HCT116 (cell line): ENCODE measurements at places on chromosomes 2 and 18. TPM values are rescaled to one million over a fixed set of nuclear protein-coding genes. Genes with fewer than 3 reads are reported as not detected.

Gene RIF1
- total RNA-seq: 48.0 TPM

- DNase-seq: no peak
Observed at GRCh38 chr2:211128287-211128686, 571.9 kb downstream of the CPS1 start.

- DNase-seq: no peak
Observed at GRCh38 chr18:43914018-43914417, 636.7 kb upstream of the SYT4 start.

DNA sequence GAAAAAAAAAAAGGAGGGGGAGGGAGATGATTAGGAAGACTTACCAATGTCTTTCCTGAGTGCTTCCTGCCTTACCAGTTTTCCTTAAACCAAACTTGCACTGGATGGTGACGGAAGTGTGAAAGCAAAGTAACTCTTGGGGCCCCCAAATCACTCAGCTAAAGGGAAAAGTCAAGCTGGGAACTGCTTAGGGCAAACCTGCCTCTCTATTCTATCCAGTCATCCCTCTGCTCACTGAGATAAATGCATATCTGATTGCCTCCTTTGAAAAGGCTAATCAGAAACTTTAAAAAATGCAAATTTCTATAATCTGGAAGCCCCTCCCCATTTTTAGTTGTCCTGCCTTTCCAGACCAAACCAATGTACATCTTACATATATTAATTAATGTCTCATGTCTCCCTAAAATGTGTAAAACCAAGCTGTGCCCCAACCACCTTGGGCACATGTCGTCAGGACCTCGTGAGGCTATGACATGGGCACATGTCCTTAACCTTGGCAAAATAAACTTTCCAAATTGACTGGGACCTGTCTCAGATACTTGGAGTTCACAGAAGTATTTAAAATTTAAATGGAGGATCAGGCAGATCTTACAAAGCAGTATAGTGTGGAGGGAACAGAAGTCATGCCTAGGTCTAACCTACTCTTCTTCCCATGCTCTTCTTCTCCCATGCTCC lies 7.2 kb upstream of the CYBRD1 start:
- DNase-seq: no peak

DNA sequence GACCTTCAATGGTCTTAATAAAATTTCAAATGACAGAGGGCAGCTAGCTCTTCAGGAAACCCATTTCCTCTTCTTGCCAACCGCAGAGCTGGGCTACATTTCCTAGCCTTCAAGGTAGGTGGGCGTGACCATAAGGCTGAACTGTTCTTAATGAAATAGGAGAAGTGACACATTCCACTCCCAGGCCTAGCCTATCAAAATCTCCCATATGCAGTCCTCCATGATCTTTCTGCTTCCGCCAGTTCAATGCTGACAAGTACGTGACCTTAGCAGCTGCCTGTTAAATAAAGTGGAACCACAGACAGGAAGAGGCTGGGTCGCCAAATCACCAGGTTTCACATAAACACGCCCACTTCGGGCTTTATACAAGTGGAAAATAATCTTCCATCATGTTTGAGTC lies 13.2 kb downstream of the SERPINE2 start:
- DNase-seq: no peak

GRCh38 chr2:54957321-54957999 lies 92.8 kb downstream of the RTN4 start:
- no peak for DNase-seq

GRCh38 chr2:68970566-68971265 lies 3.7 kb upstream of the GKN1 start:
- no peak for DNase-seq

Gene RRM2
- total RNA-seq: 330 TPM

Gene RND3
- total RNA-seq: 15.0 TPM

Gene POTEC
- not detected for total RNA-seq

- DNase-seq: no peak
Observed at GRCh38 chr2:136000502-136000901, 15.1 kb upstream of the DARS1 start.

Gene HOXD13
- not detected for total RNA-seq

Gene CTNNA2
- not detected for total RNA-seq

Gene KLHL14
- not detected for total RNA-seq

Gene RNF125
- 7.4 TPM for total RNA-seq

DNA sequence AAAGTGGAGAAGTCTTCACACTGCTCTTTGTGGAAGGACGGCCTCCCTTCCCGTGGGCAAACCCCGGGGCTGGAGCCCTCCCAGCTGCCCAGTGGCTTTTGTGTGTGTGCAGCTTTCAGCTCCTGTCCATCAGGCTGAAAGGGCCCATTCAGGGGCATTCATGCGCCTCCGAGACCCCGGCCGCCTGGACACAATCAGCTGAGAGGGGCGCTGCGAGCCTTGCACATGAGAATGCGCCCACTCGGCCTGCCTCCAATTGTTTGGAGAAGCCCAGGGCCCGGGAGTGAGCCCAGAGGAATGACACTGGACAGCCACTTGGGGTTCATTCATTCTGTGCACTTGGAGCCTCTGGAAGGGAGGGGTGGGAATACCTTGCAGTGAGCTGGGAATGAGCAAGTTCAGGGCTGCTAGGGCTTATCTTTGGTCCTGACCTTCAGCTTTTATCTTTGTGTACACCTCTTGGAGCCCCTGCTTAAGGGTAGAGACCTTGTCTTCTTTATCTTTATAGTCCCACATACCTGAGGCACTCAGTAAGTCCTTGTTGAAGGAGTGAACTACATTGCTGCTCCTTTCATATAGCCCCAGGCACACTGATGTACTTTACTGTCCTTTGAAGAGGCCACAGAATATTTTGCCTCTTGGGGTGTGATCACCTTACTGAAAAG lies 56.5 kb downstream of the TCF7L1 start:
- no peak for DNase-seq

Gene PSMA8
- total RNA-seq: not detected

DNA sequence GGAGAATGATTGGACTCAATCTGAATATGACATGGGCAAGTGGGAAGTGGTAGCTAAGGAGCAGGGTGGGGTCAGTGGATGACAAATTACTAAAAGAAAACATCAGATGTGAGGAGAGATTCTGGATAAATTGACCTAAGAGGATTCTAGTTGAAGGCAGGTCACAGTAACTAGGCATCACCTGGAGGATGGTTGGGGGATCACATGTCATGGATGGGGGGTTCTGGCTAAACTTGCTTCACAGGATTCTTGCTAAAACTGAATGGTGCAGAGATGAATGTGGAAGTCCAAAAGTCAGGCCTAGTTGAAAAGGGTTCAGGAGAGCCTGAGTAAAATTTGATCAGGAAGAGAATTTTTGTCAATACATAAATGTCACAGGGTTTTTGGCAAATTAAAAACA lies 18.3 kb downstream of the CLHC1 start:
- DNase-seq: no peak

DNA sequence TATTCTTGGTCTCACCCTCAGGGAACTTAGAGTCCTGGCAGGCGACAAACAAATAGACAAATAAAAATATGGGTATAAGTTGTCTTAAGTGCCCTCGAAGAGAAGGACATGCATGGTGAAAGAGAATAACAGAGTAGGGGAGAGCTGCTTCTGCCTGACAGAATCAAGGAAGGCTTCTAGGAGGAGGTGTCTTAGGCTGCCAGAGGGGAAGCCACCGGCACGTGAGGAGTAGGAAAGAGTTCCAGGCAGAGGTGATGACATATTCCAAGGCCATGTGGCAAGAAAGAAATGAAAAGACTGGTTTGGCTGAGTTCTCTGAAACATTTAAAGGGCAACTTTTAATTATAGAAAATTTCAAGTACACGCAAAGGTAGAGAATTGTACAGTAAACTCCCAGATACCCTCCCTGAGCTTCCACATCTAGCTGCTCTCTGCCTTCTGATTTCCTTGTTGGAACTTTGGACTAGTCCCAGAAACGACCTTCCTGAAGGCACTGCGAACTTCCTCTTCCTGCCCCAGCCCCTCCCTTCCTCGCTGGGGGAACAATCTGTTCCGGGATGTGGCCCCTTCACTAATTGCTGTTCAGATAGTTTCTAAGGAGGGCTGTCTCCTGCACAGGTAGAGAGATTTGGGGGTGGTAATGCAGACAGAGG lies 91.7 kb downstream of the DYSF start:
- no peak for DNase-seq

Gene CACNB4
- 2.0 TPM for total RNA-seq

- no peak for DNase-seq
Observed at GRCh38 chr2:12176623-12177454, 430.4 kb downstream of the LPIN1 start.

Gene BARD1
- 19.3 TPM for total RNA-seq

Gene TSHZ1
- 5.7 TPM for total RNA-seq

- no peak for DNase-seq
Observed at GRCh38 chr18:10919851-10920250, 229.5 kb downstream of the PIEZO2 start.

- DNase-seq: no peak
Observed at GRCh38 chr18:79241755-79242154, 154.0 kb upstream of the NFATC1 start.

DNA sequence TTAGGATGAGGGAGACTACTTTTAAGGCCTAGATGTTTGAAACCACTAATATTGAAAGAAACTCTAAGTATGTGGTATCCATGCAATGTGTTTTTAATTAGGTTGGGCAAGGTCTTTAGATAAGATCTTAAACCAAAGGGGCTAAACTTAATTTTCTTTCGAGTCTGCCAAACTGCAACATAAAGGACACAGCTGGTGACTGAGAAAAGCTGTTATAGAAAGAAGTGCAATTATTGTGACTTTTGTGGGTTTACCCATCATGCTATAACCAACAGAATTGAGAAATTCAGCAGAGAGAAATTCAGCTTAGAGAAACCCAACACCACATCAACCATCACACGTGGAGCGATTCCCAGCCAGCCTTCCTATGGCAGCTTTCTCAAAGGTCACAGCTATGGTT lies 119.5 kb upstream of the LMAN1 start:
- no peak for DNase-seq

Gene CCDC142
- 15.0 TPM for total RNA-seq

Gene CYP26B1
- total RNA-seq: 21.1 TPM

- DNase-seq: no peak
Observed at GRCh38 chr2:95275151-95275515, 884 bp downstream of the PROM2 start.

- no peak for DNase-seq
Observed at GRCh38 chr18:58505181-58505580, 123.7 kb downstream of the ALPK2 start.

DNA sequence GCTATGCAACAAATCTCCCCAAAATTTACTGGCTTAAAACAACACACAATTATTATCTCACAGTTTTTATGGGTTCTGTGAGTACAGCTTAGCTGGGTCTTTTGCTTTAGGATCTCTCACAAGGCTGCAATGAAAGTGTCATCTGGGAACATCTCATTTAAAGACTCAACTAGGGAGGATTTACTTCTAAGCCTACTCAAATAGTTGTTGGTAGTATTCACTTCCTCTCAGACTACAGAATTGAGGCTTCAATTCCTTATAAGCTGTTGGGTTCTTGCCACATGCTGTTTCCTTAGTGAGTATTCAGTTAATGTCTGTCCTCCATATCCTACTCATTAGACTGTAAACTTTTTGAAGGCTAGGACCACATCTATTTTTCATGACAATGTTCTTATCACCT lies 72.3 kb downstream of the MDH1 start:
- no peak for DNase-seq

GRCh38 chr2:5227062-5227699 lies 465.0 kb upstream of the SOX11 start:
- no peak for DNase-seq

Gene MARCHF4
- not detected for total RNA-seq

Gene PLEK
- total RNA-seq: 0.22 TPM

DNA sequence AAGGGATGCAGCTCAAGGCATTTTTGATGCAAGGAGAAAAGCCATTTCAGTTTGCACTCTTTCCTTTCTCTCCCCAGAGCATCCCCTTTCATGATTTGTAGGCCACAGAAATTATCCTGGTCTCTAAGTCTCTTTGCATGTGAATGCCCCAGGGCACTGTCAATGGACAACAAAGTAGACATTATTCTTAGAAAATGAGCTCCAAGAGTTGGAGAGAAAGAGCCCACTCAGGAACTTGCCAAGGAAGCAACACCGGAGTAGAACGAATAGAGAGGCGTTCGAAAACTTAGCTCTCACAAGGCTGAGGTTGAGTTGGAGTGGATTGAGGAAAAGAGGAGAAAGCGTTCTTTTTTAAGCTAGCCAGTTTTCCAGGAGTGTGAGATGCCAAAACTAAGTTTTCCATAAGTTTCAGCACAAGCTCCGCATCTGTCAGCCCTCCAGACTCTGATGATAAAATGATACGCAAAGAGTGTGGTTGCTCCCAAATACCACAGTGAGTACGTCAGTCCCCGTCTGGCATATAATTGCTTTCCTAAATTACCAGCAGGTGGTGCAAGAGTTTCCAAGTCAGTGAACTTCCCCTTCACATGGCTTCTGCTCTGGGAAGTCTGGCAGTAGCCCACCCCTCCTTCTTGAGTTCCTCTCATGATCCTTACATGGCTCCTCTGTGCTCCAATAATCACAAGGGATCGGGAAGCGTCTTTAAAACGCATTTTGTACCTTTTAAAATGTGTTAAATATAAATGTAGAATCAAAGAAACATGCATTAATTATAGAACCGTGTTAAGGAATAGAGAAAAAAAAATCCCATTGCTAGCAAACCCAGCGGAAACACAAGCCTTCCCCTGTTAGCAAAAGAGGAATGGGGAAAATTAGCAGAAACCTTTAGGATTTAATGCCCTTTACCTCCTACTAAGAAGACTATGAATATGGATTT lies 1060.6 kb upstream of the FANCL start:
- DNase-seq: peak; percentile 15

DNA sequence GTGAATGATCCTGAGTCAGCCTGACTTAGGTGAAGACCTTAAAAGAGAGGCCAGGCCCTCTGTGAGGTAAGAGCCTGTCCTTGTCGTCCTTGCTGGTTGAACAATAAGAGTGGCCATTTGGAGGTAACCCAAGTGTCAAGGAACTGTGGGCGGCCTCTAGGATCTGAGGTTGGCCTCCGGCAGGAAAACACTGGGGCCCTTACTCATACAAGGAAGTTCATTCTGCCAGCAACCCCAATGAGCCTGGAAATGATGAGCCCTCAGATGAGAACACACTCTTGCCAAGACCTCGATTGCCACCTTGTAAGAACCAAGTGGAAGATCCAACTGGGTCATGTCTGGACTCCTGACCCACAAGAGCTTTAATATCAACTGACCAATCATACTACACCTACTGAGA lies 95.5 kb upstream of the LRATD1 start:
- DNase-seq: no peak

Gene DSC3
- 7.6 TPM for total RNA-seq

DNA sequence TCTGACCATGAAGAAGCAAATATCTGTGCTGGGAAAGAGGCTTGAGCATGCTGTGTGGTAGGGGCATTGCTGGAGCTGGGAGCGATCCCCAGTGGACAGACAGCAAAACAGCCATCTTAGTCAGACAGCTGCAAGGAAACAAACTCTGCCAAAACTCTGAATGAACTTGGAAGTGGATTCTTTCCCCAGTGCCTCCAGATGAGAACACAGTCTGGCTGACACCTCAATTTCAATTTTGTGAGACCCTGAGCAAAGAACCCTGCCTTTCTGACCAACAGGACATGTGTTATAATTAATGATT lies 23.2 kb upstream of the FAP start:
- DNase-seq: no peak
